ENCODE measurements at places on chromosomes 7 and 10.
A peak's percentile ranks its signal among the peaks of the same experiment; 100 is the strongest.

DNA sequence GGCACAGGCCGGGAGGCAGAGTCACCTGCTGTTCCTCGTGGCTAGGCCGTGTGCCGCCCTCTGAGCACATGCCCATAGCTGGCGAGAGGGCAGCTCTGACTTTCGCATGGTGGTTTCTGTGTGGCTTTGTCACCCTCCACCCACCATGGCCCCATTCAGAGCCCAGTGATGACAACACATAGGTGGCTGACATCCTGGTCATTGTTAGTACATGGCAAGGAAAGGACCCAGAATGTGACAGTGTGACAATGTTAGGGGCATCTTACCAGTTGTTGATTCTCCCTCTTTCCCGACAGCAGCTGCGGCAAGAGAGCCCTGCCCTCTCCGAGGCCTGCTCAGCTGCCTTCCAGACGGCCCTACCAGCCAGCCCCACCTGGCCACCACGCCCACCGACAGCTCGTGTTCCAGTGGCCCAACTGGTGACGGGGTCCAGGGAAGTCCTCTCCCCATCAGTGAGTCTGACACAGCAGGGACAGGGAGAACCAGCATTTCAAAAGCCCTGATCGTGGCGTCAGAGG is 52.2 kb downstream of the ZNF467 start:
- DNase-seq: no peak

- no peak for DNase-seq
Observed at GRCh38 chr7:122268101-122268500, 36.4 kb downstream of the FEZF1 start.

DNA sequence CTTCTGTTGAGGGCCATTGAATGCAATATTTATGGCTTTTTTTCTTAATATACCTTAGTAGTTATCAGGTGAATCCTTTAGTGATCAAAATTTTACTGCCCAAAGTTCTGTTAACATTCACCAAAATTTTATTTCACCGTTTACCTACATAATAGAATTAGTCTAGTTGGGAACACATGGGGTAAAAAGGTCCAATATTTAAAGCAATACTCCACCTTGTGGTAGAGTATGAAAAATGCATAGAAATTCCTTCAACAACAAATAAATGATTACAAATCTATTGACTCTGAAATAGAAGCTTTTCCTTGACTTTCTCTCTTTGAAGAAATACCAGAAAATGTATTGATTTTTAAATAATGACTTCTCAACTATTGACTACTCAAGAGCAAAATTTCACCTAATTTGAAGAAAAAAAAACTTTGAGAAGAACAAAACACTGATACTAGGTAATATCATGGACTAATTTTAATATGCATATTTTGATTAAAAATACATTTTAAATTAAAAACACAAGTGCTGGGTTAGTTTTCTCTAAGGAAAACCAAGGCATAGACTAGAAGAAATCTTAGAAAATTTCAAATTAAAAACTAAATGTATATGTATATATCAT is 43.3 kb downstream of the POLR1F start:
- DNase-seq: peak; percentile 13

DNA sequence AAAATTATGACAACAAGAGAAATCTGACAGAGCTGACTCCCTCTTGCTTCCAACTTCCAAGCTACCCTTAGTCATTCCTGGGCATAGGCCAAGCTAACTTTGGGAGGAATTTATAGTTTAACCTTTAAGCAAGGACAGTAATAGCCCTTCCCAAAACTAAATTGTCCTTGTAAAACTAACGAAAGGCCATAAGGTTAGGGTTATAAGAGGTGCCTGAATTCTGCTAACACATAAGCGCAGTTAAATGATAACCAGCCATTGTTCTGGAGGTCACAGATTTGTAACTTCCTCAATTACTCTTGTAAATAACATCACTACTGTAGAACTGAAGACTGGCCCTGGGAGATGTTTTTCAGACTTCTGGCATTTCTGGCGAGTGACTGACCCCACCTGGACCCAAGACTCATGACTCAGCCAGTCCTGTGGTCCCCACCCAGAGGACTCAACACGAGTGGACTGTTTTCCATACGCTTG is 481.2 kb downstream of the KCNMA1 start:
- peak; percentile 77 for DNase-seq

DNA sequence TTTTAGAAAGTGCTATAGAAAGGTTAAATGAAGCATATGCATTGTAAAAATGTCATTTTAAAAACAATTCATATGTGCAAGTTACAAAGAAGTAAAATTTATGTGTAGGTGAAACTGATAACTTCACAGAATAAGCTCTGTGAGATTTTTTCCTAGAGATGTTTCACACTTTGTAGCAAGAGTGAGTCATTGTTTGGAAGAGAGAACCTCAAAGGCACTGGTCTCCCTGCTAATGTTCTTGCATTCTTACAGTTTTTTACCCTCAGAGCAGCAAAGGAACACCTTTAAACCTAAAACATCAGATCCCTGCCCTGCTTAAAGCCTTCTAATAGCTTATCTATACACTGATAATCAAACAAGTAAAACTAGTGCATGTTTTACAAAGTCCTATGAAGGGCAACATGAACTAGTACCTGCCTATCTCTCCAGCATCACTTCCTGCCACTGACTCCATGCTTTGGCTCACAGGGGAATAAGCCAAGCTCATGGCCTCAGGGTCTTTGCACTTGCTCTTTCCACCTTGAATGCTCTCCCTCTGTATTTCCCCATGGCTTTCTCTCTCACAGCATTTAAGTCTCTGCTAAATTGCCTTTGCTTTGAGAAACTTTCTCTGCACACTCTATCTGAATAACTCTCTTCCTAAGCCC is 997.0 kb downstream of the GATA3 start:
- DNase-seq: peak; percentile 3

GRCh38 chr7:24158975-24159374 is 125.0 kb upstream of the NPY start:
- no peak for DNase-seq

DNA sequence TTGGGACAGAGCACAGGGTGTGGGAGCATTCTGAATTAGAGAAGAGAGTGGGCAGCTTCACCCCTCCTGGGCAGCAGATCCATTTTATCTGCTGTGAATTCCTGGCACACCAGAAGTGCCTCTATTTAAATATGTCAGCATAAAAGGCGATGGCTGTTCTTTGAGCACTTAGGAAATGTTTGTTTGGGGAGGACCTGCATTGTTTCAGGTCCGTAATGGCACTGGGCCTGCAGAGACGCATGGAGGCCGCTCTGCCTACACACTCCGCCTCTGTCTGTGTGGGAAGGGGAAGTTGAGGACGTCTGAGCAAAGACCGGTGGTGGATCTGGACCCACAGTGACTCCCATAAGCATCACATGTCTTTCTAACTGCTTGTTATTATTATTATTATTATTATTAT is 253.2 kb downstream of the CAMK1D start:
- DNase-seq: no peak
